ENCODE measurements at places on chromosomes 7 and 10.

- no peak for DNase-seq
Measured at GRCh38 chr10:5645375-5645774, 21.0 kb downstream of the ASB13 start.

DNA sequence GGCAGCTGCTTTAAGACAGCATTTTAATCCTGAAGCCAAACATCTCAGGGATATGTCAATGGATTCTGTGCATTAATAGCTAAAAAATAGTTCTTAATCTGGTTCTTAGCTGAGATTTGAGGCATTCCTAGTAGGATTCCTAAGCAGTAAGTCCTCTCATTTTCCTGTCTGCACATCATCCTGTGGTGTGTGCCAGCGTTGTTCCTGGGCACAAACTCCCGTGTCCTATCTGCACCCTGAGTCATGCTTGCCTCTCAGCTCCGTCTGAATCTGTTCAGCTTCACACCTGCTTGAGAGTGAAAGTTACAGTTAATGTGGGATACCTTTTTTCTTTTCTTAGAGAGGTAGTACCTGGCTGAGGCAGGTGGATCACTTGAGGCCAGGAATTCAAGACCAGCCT lies 19.5 kb downstream of the BAG3 start:
- no peak for DNase-seq

DNA sequence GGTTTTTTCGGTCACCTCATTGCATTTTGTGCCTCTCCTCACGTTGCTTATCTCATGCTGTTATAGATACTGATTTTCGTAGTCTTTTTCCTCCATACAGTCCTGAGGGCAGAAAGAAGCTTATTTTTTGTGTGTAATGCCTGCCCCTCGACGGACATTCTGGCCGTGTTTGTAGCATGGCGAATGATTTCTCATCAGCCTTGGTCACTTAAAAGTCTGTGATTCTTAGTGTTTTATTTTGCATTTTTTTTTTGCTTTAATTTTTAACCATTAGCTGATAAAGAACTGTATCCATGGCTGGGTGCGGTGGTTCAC lies 469 bp upstream of the NOC3L start:
- no peak for DNase-seq

DNA sequence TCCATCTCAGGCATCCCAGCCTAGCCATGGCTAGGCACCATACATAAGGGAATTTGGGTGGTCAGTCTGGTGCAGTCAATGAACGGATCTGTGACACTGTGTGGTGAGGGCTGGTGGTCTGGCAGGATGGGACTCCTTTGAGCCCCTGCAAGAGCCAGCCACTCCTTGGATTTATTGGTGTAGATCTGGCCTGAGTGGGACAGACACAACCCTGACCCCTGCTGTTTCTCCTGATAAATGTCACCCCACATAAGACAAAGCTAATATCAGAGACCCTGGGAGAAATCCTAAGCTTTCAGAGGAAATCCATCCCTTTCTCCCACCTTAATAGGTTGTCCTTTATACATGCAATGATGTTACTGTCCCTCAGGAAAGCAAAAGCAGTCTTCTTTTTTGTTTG lies 2.3 kb downstream of the FBXO24 start:
- DNase-seq: peak; percentile 36

- DNase-seq: peak; percentile 57
Measured at GRCh38 chr7:116588641-116589594, 64.1 kb downstream of the CAV1 start.

- no peak for DNase-seq
Measured at GRCh38 chr7:129108581-129108980, 35.9 kb upstream of the TSPAN33 start.

DNA sequence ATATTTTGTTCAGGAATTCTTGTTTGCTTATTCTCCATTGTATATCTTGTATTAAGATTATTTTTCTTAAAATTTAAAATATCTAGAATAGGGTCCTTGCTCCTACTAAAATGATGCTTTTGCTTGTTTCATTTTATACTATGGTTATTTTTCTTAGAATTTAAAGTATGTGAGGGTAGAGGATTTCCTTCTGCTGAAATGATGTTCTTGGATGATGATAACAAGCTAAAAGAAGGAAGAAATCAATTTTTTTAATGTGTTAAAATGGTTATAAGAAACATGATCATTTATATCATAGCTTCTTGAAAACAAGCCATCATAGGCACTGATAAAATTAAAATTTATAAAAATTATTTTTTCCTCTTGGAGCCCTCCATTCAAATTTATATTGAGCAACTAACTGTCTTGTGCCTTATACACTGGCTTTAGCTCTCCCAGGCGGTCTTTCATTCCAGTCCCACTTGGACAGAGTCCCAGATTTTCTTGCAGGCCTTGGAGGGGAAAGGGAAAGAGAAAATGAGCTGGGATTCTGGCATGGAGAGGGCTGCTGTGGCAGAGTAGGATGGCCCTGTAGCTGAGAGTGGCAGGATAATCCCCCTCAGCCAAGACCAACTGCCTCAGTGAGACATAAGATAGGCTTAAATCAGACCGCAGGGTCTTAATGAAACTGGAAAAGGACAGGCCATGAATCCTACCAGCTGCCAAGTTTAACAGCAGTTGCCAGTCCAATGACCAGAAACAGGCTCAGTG lies 60.2 kb downstream of the DNAJB9 start:
- DNase-seq: no peak
